ENCODE measurements at places on chromosomes 7 and 10.

GRCh38 chr10:31133251-31133791 is 101.7 kb upstream of the ZNF438 start:
- no peaks in the 10 kb centered on the region for H3K27me3 ChIP-seq
- DNase-seq, result no peak
- no peaks in the 10 kb centered on the region for H3K36me3 ChIP-seq
- H3K4me1 ChIP-seq, result peaks cover 42% of the 10 kb centered on the region
- H3K27ac ChIP-seq, result peak overlapping the region; percentile 55

GRCh38 chr7:11212816-11213215 is 239.1 kb downstream of the PHF14 start:
- peaks cover 2% of the 10 kb centered on the region for H3K27me3 ChIP-seq
- peaks cover 4% of the 10 kb centered on the region for H3K4me1 ChIP-seq
- no peak for DNase-seq
- H3K4me3 ChIP-seq, result no peak overlapping the region
- no peak overlapping the region for H3K27ac ChIP-seq
- no peaks in the 10 kb centered on the region for H3K36me3 ChIP-seq

DNA sequence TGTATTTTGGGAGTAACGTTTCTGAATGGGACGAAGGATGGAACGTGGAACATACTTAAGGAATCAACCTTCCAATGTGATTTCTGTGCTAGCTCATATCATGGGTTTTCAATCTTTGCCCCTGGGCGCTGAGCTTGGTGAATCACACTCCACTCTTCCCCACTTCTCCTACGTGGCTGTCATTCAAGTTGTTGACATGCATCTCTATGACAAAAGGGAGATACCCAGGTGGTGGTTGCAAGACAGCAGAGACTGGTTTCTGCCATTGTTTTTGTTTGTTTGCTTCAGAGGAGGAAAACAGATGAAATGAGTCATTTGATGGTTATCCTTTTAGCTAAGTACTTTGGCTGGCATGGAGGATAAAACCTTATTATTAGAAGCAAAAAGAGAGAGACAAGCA is 573.9 kb downstream of the GATA3 start:
- H3K36me3 ChIP-seq, result no peaks in the 10 kb centered on the region
- H3K4me3 ChIP-seq, result no peak overlapping the region
- H3K27ac ChIP-seq, result no peak overlapping the region
- H3K4me1 ChIP-seq, result no peaks in the 10 kb centered on the region
- peaks cover 8% of the 10 kb centered on the region for H3K27me3 ChIP-seq

- no peak overlapping the region for H3K27ac ChIP-seq
- peaks cover 10% of the 10 kb centered on the region for H3K27me3 ChIP-seq
- no peaks in the 10 kb centered on the region for H3K4me1 ChIP-seq
- H3K4me3 ChIP-seq, result no peak overlapping the region
Measured at GRCh38 chr10:33321516-33321915, 13.0 kb downstream of the NRP1 start.

GRCh38 chr10:111004016-111004415 is 72.8 kb upstream of the ADRA2A start:
- H3K4me3 ChIP-seq, result no peak overlapping the region
- peaks cover 20% of the 10 kb centered on the region for H3K36me3 ChIP-seq
- H3K27me3 ChIP-seq, result no peaks in the 10 kb centered on the region
- H3K27ac ChIP-seq, result no peak overlapping the region
- H3K4me1 ChIP-seq, result peaks cover 3% of the 10 kb centered on the region

GRCh38 chr10:3203016-3203811 is 30.6 kb upstream of the PITRM1 start:
- no peak overlapping the region for H3K27ac ChIP-seq
- no peak overlapping the region for H3K4me3 ChIP-seq
- H3K27me3 ChIP-seq, result peaks cover 65% of the 10 kb centered on the region
- DNase-seq, result no peak

GRCh38 chr7:1724118-1724910 is 54.2 kb downstream of the ELFN1 start:
- H3K36me3 ChIP-seq, result no peaks in the 10 kb centered on the region
- peaks cover 7% of the 10 kb centered on the region for H3K27me3 ChIP-seq

- H3K27me3 ChIP-seq, result no peaks in the 10 kb centered on the region
- H3K36me3 ChIP-seq, result peaks cover 55% of the 10 kb centered on the region
- DNase-seq, result no peak
- peaks cover 33% of the 10 kb centered on the region for H3K4me1 ChIP-seq
- peak overlapping the region; percentile 90 for H3K4me3 ChIP-seq
- H3K27ac ChIP-seq, result peak overlapping the region; percentile 96
Measured at GRCh38 chr7:99409806-99410205, 1.0 kb downstream of the BUD31 start.

DNA sequence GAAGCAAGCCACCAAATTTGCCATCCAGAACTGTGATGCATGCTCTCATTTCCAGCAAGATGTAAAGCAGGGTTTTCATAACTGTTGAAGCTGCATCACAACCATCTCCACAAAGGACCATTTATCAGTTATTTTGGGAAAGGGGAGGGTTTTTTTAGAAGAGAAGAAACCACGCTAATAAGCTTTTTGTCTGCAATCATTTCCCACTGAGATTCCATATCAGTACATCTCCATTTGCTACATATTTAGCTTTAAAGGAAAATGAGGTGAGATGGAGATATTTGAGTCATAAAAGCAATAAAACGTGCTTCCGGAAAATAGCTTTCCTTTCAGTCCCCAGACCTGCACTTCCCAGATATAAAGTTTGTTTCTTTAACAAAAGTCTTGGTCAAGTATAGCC is 258.2 kb downstream of the FRMD4A start:
- H3K27me3 ChIP-seq, result no peaks in the 10 kb centered on the region
- H3K36me3 ChIP-seq, result no peaks in the 10 kb centered on the region
- H3K27ac ChIP-seq, result no peak overlapping the region
- H3K4me1 ChIP-seq, result no peaks in the 10 kb centered on the region

- H3K27ac ChIP-seq, result peak overlapping the region; percentile 89
- H3K27me3 ChIP-seq, result peaks cover 1% of the 10 kb centered on the region
- peak overlapping the region; percentile 46 for H3K4me3 ChIP-seq
- peak; percentile 31 for DNase-seq
Measured at GRCh38 chr10:3468919-3469638, 296.5 kb upstream of the PITRM1 start.

DNA sequence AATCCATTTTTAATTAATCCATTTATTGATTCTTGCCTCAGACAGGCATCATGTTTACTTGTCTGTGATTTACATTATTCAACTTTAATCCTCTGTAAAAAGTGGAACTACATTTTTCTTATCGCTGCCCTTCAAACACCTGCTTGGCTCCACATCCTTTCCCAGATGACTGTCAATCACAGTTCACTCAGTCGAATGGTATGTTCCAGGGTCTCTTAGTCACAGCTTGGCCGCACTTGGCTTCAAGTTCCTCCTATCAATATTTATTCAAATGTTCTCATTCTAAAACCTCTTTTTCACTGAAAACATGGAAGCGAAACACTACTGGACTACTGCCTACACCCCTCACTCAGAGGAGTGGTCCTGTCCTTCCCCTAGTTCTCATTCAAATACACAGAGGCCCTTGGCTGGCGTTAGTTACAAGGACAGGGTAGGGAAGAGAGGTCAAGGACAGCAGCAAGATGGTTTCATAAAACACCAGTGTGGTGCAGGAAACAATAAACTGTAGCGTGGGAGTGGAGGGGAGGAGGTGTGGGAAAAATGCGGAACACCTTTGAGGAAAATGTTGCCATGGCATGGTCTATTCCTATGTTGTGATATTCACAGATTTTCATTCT is 143.2 kb downstream of the USP6NL start:
- DNase-seq, result no peak
- peaks cover 2% of the 10 kb centered on the region for H3K36me3 ChIP-seq
- H3K4me1 ChIP-seq, result peaks cover 1% of the 10 kb centered on the region

GRCh38 chr10:90592638-90593302 is 265.1 kb downstream of the HTR7 start:
- no peaks in the 10 kb centered on the region for H3K4me1 ChIP-seq
- H3K27me3 ChIP-seq, result peaks cover 7% of the 10 kb centered on the region
- H3K4me3 ChIP-seq, result no peak overlapping the region
- peak; percentile 30 for DNase-seq

DNA sequence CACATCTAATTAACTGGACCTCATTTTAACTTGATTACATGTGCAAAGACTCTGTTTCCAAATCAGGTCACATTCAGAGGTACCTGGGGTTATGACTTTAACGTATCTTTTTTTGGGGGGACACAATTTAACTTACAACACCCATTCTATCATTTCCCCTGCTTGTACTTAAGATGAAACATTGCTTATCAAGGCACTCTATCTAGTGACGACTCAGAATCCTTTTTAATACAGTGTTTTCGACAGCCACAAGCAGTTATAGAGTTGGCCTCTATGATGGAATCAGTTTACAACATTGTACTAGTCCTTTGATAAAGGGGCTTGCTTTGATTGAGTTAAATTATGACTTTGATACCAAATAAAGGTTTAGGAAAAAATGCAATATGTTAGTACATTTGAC is 22.7 kb downstream of the BBS9 start:
- no peaks in the 10 kb centered on the region for H3K4me1 ChIP-seq
- no peaks in the 10 kb centered on the region for H3K36me3 ChIP-seq
- H3K27ac ChIP-seq, result no peak overlapping the region
- no peak overlapping the region for H3K4me3 ChIP-seq
- H3K27me3 ChIP-seq, result no peaks in the 10 kb centered on the region

GRCh38 chr7:34277016-34277802 is 371.9 kb downstream of the BMPER start:
- DNase-seq, result no peak
- peaks cover 2% of the 10 kb centered on the region for H3K4me1 ChIP-seq
- no peaks in the 10 kb centered on the region for H3K36me3 ChIP-seq
- H3K27me3 ChIP-seq, result no peaks in the 10 kb centered on the region
- H3K27ac ChIP-seq, result no peak overlapping the region
- H3K4me3 ChIP-seq, result no peak overlapping the region

DNA sequence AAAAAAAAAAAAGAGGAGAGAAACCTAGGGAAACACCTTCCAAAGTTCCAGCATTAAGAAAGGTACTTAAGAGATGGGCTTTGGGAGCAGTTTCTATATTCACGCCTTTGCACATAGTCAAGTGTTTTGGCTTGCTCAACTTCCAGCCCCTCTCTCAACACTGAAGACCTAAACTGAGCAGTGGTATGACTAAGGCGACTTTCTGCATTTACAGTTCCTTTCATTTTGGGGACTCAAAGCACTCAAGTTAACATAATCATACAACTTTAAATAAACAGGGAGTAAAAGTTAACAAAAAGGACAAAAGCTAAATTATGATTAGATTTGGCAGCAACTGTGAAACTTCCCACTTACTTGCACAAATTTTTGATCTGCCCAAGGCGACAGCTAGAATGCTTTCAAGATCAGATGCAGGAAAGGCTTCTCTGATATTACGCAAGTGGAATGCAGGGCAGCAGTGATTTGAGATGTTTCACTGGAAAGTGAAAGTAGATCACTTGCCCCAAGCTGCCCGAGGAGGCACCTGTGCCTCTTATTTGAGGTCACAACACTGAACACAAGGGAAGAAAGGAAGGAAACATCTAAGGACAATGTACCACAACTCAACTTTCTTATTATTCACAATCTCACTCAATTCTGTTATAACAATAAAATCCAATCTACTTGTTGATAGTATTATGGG is 199.5 kb downstream of the SKAP2 start:
- no peaks in the 10 kb centered on the region for H3K36me3 ChIP-seq
- peaks cover 9% of the 10 kb centered on the region for H3K27me3 ChIP-seq
- H3K4me3 ChIP-seq, result peak overlapping the region; percentile 4
- no peak overlapping the region for H3K27ac ChIP-seq
- peaks cover 15% of the 10 kb centered on the region for H3K4me1 ChIP-seq

DNA sequence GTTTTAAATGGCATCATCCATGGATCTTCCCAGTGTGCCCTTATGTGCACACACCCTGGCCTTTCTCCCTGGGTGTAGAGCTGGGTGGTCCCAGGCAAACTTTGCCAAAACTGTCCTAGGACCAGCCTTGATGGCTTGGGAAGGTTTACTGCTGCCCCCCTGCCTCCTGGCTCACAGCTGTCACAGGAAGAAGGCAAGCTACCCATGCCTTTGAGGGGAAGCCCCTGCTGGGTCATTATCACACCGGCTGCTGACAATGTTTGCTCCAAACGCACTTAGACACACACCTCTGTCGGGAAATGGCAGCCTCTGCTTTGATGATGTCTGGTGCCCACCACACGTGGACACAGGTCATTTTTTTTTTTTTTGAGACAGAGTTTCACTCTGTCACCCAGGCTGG is 25.2 kb upstream of the FIGNL1 start:
- peak; percentile 39 for DNase-seq
- peaks cover 4% of the 10 kb centered on the region for H3K4me1 ChIP-seq
- H3K27ac ChIP-seq, result no peak overlapping the region
- no peaks in the 10 kb centered on the region for H3K36me3 ChIP-seq

DNA sequence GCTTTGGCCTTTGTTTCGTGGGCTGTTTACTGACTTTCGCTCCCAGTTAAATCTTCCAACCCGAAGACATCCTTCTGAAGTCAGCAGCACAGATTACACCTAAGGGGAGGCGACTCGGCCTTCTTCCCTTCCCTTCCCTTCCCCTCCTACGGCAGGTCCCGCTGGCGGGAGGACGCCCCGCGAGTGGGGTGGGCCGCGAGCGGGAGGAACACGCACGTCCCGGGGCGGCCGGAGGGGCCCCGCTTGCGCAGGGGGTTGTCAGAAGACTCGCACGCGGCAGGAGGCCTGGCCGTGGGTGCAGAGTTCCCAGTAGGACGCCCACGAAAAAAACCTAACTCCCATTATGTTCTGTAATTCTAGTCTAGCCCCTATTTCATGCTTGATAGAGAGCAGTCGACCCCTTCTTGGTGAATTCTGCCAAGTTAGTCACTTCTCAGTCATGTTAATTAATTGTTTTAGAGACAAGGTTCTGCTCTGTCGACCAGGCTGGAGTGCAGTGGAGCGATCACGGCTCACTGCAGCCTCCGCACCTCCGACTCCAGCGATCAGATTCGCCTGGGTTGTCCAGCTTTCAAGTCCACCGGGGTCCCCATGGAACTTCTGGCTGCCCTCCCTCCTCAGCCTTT is 19.2 kb upstream of the ZNF32 start:
- H3K4me3 ChIP-seq, result no peak overlapping the region
- peaks cover 34% of the 10 kb centered on the region for H3K27me3 ChIP-seq
- DNase-seq, result no peak
- H3K36me3 ChIP-seq, result no peaks in the 10 kb centered on the region

- H3K27me3 ChIP-seq, result no peaks in the 10 kb centered on the region
- no peak for DNase-seq
- H3K4me1 ChIP-seq, result no peaks in the 10 kb centered on the region
- no peak overlapping the region for H3K4me3 ChIP-seq
- no peaks in the 10 kb centered on the region for H3K36me3 ChIP-seq
- H3K27ac ChIP-seq, result no peak overlapping the region
Measured at GRCh38 chr10:25498645-25499044, 323.8 kb downstream of the GPR158 start.

DNA sequence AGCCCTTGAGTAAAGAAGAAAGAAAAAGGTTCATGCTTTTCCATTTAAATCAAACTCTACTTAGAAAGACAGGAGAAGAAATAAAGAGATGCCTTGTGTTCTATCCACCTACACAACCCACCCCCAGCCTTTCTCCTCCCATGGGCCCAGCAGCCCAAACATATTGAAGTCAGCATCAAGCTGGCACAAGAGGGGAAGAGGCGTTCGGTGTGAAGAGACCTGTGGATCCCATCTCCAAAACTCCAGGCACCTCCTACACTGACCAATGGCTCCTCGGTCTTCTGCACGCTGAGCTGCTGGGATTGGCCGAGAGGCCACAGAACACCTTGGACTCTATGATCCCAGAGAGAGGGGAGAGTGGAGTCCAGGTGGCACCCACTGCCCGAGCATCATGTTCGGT is 66.0 kb upstream of the CELF2 start:
- H3K27me3 ChIP-seq, result peaks cover 2% of the 10 kb centered on the region
- no peaks in the 10 kb centered on the region for H3K4me1 ChIP-seq
- no peak overlapping the region for H3K4me3 ChIP-seq
- no peak overlapping the region for H3K27ac ChIP-seq
- no peaks in the 10 kb centered on the region for H3K36me3 ChIP-seq

Data from activated CD4-positive, alpha-beta T cell treated with anti-CD3 and anti-CD28 coated beads for 36 hours (primary cell).